ENCODE measurements at places on chromosomes 4 and X.

- DNase-seq, result peak; percentile 10
These were observed 35.3 kb upstream of the WAS start for GRCh38 chrX:48648336-48648751.

GRCh38 chr4:55347610-55348228 lies 1.7 kb downstream of the SRD5A3 start:
- no peak for DNase-seq

DNA sequence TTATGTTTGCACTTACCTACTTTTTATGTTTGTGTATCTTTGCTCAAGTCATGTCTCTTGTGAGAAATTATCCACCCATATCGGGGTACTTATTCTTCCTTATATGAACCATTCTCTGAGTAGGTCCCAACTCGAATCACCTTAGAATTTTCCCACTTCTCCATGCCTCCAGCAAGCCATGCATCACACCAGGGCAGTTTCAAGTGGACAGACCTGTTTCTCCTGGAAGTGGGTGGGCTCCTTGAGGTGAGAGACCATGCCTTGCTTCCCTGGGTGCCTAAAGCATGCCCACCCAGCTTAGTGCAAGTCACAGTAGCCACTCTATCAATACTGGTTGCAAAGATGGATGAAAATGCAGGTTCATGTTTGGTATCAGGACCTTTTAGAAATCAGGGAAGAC lies 187.2 kb downstream of the KIT start:
- no peak for DNase-seq

DNA sequence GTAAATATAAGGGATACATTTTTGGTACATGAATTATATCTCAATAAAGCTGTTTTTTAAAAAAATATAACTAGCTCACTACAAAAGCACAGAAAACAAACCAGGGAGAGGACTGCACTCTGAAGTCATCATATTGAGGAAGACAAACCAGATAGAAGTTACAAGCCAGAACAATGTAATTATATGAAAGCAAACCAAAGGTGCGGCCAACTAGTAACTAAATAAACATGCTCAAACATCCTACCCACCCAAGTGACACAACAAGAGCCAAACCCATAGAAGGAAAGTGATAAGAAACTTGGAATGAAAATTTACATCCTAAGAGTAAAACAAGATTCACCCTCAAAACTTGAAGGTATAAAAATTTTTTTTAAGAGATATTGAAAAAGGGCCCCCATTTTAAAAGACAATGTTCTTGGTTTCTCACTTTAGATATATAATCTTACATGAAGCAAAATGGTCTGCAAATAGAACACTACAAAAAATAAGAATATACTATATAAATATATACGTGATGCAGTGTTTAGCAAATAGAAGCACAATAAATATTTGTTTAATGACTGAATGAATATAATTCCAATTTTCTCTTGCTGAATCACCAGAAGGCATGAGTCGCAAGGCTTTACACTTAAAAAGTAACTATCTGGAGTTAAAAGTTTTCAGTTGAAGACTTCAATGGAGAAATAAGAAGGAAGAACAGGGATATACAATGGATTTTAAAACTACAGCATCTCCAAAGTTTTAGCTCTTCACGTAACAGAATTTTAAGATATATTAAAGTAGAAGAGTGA lies 4.0 kb upstream of the SH3D19 start:
- no peak for DNase-seq

- no peak for DNase-seq
These were observed 116.0 kb downstream of the CFAP47 start for GRCh38 chrX:36035550-36035949.

GRCh38 chrX:131764216-131764615 lies 220.3 kb downstream of the OR13H1 start:
- DNase-seq, result no peak

- DNase-seq, result no peak
These were observed 15.6 kb downstream of the SCARB2 start for GRCh38 chr4:76197971-76198410.

GRCh38 chr4:174358829-174359228 lies 75.1 kb downstream of the CEP44 start:
- peak; percentile 89 for DNase-seq

DNA sequence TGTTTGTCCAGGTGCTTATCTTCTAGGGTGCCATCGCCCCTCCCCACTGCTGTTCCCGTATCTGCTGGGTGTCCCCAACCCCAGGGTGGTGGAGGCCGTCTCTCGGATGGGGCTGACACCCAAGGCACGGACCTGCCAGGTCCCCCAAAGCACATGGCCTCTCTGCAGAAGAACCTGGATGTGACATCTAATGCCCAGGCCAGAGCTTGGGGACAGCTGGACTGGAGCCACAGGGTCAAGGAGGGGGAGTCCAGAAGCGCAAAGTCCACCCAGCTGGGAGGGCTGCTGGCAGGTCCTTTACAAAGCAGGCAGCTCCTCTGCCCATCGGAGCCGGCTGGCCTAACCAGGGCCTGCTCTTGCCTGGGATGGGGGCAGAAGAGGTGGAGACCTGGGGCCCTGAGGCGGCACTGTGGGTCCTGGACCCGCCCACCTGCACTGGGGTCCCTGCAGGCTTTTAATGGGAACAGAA lies 751 bp upstream of the DOK7 start:
- DNase-seq, result no peak

DNA sequence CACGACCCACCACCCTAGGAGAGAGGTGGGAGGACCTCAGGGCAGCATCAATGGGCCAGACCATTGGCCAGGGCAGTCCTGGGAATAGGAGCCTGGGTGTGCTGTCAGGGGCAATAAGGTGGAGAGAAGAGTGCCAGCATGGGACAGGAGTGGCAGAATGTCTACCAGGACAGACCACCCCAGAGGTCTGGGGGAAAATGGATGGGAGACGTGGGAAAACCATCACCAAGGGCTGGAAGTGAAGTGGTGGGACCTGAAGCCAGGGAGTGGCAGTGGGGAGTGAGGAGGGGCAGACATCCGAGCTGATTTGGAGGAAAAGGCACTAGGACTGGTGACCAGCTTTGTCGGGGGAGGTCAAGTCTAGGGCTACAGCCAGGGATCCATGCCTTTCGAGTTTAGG lies 993 bp downstream of the EVC2 start:
- DNase-seq, result no peak

- DNase-seq, result no peak
These were observed at the start of gene DTHD1 for GRCh38 chr4:36281384-36282106. Gene DTHD1 (plus strand): TSS chr4:36281616. CDS start chr4:36281759, 143 bp downstream.

GRCh38 chr4:36353998-36354397 lies 72.6 kb downstream of the DTHD1 start:
- no peak for DNase-seq

- DNase-seq, result no peak
These were observed 61.7 kb upstream of the CBR4 start for GRCh38 chr4:169071747-169072146.

DNA sequence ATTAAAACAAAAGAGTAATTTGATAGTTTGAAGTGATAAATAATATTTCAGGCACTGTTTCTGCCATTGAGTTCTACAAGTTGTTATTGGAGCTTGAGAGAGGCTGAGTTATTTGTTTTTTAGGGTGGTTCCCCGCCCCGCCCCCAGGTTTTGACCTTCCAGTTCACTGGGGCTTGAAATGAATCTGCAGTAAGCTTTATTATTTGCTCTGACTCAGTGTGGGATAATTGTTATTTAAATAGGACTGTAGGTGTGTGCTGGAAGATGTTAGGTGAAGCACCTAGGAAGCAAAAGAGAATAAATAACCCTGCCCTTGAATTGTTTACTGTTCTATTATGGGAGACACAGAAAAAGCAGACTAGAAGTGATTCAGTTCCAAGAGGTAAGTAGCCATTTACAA lies 81.2 kb upstream of the KCNIP4 start:
- DNase-seq, result no peak

- no peak for DNase-seq
These were observed 18.6 kb upstream of the RNF128 start for GRCh38 chrX:106707771-106708454.

DNA sequence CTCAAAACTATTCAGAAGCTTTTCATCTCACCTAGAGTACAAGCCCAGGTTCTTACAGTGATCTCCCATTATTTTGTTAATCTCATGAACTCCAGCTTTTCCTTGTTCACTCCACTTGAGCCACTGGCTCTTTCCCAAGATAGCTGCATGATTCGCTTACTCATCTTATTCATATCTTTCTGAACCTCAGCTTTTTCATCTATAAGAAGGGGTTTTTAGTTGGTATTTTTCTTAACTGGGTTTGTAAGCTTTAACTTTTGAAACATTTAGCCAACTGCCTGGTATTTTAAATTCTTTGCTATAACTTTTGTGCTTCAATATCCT lies 24.0 kb downstream of the GIMD1 start:
- no peak for DNase-seq

GRCh38 chr4:3744901-3745300 lies 21.3 kb upstream of the ADRA2C start:
- no peak for DNase-seq

DNA sequence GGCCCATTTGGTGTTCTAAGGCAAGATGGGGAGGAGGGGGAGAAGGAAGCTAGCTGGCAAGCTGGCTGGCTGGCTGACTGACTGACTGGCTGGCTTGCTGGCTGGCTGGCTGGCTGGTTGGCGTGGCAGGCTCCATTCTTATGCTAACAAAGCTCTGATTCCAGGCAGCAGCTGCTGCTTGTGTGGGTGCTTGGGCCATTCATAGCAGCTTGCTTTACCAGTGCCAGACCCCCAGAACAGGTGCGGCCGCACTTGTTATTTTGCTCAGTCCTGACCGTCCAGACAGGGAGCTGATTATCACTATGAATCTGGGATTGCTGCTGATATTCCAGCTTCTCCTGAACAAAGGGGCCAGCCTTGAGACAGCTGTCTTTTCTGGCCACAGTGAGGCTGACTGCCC lies 131.2 kb upstream of the PAK3 start:
- no peak for DNase-seq

DNA sequence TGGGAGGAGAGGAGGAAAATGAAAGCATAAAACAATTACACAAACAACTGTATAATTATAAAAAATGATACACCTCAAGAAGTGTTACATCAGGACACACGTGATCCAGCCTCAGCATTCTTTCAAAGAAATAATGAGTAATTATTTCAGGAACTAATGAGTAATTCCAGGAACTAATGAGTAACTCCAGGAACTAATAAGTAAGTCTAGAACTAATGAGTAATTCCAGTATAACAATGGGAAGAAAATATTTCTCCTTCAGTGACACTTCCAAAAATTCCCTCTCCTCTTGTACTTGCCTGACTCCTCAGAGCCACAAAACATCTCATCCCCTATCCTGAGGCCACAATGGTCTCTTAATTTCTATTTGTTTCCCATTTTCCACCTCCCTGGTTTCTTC lies 63.5 kb upstream of the COL25A1 start:
- DNase-seq, result no peak

GRCh38 chr4:41670982-41671381 lies 77.5 kb downstream of the PHOX2B start:
- no peak for DNase-seq

DNA sequence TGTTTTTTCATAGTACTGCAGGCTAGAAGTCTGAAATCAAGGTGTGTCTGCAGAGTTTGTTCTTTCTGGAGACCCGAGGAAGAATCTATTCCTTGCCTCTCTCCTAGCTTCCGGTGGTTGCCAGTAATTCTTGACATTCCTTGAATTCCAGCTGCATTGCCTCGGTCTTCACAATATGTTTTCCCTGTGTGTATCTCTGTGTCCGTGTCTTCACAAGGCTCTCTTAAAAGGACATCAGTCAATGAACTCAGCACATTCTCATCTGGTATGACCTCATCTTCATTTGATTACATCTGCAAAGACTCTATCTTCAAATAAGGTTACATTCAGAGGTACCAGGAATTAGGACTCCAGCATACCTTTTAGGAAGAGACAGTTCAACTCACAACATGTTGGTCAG lies 163.4 kb downstream of the BANK1 start:
- no peak for DNase-seq

- DNase-seq, result no peak
These were observed 118.0 kb upstream of the WDFY3 start for GRCh38 chr4:85084371-85085094.

GRCh38 chr4:113009461-113009860 lies 40.0 kb upstream of the ANK2 start:
- DNase-seq, result no peak

- no peak for DNase-seq
These were observed 639.7 kb upstream of the AGA start for GRCh38 chr4:178081896-178082295.

DNA sequence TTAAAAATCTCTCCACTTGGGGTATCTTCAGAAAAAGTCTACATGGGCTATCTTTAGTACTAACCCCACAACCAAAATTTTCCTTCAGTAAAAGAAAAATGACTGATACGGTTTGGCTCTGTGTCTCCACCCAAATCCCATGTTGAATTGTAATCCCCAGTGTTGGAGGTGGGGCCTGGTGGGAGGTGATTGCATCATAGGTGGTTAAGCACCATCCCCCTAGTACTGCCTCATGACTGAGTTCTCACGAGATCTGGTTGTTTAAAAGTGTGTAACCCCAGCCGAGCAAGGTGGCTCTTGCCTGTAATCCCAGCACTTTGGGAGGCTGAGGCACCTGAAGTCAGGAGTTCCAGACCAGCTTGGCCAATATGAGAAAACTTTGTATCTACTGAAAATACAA lies 66.8 kb downstream of the USP46 start:
- no peak for DNase-seq

DNA sequence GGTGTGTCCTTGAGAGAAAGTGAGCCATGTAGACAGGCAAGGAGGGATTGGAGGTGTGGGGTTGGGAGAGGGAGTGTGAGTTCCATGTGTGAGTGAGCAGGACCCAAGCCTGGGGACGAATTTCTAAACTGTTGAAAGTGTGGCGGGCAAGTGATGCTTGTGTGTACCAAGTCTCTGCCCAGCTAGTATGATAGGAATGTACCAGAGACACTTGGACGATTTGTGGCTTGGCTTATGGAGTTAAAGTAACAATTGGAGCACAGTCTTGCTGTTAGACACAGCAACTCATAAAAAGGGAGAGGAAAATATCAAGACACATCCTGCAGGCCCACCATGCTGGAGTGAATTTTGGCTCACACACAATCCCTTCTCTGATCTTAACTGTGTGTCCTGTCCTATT lies 8.5 kb downstream of the PTTG2 start:
- DNase-seq, result no peak

DNA sequence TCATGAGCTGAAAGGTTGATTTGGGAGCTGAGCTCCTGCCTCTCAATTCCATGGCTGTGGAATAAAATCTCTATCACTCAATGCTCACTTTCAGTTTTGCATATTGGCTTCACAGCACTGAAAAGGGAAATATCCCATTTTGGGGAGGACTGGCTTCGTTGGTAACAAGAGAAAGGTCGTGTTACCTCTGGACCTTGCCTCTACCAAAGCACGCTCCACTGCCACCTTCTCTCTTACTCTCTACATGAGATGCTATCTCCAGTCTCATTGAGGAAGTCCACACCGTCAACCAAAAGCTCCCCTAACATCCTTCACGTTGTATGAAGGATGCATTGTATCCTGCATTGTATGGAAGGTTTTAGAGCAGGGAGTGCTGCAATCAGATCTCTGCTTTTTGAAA lies 195.0 kb upstream of the LDB2 start:
- no peak for DNase-seq

- DNase-seq, result no peak
These were observed 6.1 kb downstream of the TACC3 start for GRCh38 chr4:1727117-1728031.

GRCh38 chrX:17078031-17078720 lies 131.7 kb downstream of the REPS2 start:
- DNase-seq, result no peak

- DNase-seq, result no peak
These were observed 1.9 kb downstream of the STOX2 start for GRCh38 chr4:183906739-183907651.

Measured in T-helper 2 cell (primary cell).